Brain microvascular endothelial cell (primary cell): ENCODE measurements at places on chromosomes 7 and 10.

DNA sequence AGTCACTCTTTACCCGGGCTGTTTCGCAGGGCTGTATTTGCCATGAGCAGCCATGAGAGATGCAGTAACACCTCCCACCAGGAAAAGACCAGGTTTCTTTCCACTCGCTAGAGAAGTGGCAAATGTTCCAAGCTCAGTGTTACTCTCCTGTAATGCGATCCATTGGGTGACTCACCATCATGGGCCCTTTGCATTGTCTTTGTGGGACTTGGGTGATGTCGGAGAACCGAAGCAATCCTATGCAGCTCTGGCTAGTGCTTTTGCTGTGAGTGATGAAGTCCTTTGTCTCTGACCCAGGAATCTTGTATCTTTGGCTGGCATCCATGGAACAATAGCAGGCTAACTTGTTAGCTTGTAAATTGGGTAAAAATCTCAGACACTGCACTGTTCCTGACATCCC, 40.0 kb downstream of the GHRHR start:
- no peak for DNase-seq

- no peak for DNase-seq
Observed at GRCh38 chr10:20623546-20623945, 273.6 kb downstream of the NEBL start.

GRCh38 chr7:27547401-27547800, 115.3 kb downstream of the HIBADH start:
- peak; percentile 23 for DNase-seq

GRCh38 chr10:14554091-14554490, 220.6 kb downstream of the FAM107B start:
- no peak for DNase-seq

DNA sequence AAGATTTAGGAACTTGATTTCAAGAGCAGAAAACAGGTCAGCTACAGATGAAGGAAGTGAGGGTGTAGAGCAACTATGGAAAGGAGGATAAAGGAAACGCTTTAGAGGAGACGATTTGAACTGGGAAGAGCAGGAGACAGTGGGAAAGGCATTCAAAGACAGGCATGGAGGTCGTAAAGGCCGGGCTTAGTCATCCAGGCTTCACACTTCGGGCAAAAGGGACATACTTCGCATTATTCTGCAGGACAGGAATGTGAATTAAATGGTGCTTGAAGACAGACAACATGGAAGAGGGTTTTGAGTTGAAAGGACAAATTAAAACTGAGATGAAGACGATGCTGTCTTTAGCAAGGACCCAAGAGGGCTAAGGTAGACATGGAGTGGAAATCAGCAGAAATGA, 8.1 kb downstream of the FAM171A1 start:
- DNase-seq, result peak; percentile 29

- DNase-seq, result peak; percentile 37
Observed at GRCh38 chr10:124323111-124323725, 95.5 kb downstream of the OAT start.

DNA sequence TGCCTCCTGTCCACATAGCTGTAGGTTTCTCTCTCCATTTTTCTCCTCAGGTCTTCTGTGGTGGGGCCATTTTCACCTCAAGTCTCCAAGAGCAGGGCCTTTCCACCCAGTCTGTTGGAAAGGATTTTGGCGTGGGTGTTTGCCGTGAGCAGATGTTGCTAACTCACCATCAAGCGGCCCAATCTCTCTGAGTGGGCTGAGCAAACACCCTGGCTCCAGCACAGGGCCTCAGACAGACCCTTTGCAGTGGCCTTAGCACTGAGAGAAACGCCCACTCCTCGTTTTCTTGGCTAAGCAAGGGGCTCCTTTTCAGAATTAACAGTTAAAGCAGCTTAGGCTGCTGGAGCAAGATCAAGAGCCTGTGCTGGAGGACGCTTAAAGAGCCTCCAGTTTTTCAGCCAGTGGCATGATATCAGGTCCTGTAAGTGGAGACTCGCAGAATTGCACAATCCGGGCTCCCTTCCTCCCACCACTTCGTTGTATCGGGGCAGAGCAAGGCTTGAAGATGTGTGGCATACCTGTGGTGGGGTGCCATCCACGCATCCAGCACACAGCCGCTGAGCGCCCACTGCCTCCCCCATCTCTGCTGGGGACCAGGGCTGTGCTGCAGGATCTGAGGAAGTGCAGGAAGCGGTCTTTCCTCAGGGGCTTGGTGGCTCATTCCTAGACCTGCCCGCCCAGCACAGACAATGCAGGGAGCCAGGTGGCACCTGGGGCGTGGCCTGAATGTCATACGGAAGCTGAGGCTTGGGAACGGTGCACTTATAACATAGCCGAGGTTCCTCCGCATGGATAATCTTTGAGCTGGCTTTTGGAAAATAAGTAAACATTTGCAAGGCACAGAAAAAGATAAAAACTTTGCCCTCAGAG, 142.7 kb downstream of the ADARB2 start:
- DNase-seq, result no peak

- no peak for DNase-seq
Observed at GRCh38 chr10:124739119-124739921, 4.9 kb downstream of the FAM53B start.

DNA sequence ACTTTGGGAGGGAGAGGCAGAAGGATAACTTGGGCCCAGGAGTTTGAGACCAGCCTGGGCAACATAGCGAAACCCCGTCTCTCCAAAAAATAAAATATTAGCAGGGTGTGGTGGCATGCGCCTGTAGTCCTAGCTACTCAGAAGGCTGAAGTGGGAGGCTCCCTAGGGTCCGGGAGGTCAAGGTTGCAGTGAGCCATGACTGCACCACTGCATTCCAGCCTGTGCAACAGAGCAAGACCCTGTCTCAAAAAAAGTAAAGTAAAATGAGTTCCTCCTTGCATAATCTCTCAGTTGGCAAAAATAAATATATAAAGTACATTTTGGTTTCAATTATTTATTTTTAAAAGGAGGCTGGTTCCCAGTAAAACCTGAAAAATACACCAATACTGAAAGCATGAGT, 11.8 kb downstream of the NANOS1 start:
- DNase-seq, result no peak

DNA sequence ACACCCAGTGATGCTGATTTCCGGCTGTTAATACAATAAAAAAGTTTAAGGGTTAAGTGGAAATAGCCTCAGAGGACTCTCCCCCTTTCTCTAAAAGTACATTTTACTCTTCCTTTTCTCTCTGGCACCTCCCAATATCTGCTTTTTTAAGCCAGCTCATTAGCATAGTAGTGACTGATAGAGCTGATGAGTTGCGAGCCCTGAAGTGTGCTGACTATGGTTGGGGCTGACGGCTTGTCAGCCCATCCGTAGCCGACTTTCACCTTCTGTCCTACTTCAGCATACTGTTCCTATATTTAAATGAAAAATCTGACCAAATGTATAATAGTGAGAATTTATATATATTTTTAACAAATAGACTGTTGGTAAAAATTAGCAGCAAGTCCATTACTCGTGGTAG, 80.0 kb downstream of the SHH start:
- no peak for DNase-seq

DNA sequence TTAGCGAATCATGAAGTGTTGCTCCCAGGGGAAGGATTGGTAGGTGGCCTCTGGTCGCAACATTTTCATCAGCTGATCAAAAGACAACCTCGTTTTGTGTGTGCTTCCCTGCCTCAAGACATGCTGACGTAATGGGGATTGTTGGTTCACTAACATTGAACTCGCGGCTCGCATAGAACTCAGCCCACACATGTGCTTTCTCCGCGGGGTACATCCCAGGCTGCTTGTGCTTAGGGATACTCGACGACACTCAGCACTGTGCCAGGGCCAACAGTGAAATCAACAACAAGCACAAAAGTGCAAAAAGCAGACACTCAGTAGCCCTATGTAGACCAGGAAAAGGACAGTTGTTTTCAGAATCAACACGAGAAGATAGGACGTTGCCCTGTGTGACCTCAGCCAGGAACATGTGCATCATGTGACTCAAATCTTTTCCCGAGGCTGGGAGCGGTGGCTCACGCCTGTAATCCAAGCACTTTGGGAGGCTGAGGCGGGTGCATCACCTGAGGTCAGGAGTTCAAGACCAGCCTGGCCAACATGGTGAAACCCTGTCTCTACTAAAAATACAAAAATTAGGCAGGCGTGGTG, 20.8 kb downstream of the WIPI2 start:
- no peak for DNase-seq

GRCh38 chr7:144534196-144534595, 130.7 kb upstream of the NOBOX start:
- no peak for DNase-seq

DNA sequence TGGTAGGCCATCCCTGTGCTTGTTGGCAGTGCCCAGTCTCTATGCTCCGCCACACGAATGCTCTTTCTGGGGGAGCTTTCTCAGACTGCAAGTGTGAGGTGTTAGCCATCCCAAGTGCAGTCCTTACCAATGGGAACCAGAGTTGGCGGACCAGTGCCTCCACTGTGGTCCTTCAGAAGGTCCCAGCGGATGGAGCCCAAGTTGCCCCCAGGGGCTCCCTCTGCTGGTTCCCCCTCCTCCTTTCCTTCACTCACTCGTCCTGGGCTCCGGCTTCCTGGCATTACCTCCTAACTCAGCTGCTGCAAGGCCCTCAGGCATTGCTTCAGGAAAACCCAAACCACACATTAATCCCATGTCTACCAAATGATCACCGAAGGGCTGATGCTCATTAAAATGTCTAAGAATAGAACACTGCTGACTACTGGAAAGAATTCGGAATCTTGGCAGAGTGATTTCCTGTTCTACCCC, 139.8 kb downstream of the CUBN start:
- DNase-seq, result no peak

- no peak for DNase-seq
Observed at GRCh38 chr10:84194424-84195043, at the start of gene CDHR1. CDHR1 (plus strand) TSS chr10:84194537; CDS start chr10:84194761, 224 bp downstream.

- DNase-seq, result peak; percentile 9
Observed at GRCh38 chr7:156827587-156828203, 65.3 kb downstream of the LMBR1 start.

DNA sequence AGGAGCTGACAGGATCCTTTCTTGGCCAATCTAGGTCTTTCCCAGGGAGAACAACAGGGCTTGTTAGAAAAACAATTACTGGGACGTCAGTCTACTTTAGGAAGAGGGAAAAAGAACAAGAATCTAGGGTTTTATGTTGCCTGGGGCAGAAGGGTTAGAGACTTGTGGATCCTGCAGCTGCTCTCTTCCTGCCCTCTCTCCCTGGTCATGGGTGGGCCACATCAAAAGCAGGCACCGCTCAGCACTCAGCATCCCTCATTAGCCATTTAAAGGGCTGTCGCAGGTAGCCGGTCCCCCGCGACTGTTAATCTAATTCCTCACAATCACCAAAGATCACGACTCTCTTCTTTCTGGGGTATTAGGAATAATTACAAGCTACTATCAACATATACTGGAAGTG, 631.9 kb downstream of the CALN1 start:
- DNase-seq, result no peak

DNA sequence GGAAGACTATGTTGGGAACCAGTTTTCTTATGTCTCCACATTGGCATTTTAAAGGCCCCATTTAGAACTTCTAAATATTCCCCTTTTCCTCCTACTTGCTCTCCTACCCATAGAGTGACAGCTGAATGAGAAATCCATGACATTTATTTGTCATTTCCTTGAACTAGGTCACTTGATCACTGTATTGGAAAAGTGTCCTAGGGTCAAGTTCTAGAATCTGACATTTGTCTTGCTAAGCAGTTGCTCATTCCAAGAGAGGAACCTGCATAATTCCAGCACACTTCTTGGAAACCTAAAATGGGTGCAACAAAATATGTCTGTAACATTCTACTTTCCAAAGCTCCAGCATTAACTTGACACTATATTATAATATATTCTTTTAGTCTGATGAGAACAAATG, 3.6 kb upstream of the DPY19L1 start:
- no peak for DNase-seq
